ENCODE measurements at places on chromosomes 3 and 15.

GRCh38 chr3:153356908-153357307, 194.9 kb downstream of the RAP2B start:
- DNase-seq = no peak

DNA sequence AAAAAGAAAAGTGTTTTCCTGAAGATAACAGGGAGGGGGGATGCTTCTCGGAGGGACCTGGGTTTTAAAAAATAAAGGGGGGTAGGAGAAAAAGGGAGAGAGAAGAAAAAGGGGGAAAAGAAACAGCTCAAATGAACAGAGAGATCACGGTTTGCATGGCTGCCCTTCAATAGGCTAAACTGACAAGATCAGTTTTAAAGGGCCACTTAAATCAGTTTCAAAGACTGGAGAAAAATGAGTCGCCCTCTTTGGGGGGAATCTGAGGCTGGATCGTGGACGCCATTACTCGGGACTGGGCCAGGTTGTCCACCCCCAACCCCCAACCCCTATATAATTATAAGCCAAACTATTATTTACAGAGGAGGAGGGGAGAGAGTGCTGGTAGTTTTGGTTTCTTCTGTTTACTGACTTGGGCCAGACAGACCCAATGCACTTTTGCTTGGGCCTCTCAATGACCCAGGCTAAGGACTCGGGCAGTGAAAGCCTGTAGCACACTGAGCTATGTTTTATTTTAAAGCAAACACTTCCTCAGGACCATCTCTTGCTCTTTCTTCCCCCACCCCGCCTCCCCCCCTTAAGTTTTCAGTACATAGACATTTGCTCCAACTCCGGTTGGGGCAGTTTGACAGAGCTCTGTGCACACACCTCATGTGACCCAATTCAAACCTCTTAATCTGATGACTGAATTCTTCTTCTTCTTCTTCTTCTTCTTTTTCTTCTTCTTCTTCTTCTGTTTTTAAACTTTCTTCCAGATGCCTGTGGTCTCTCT, 6.3 kb downstream of the NR2F2 start:
- DNase-seq = no peak

- DNase-seq = no peak
These were observed 4.3 kb downstream of the GLB1 start for GRCh38 chr3:33092496-33093254.

- DNase-seq = no peak
These were observed 1080.5 kb downstream of the IGSF11 start for GRCh38 chr3:117954131-117954530.

GRCh38 chr3:109125902-109126301, 8.0 kb upstream of the MORC1 start:
- no peak for DNase-seq

DNA sequence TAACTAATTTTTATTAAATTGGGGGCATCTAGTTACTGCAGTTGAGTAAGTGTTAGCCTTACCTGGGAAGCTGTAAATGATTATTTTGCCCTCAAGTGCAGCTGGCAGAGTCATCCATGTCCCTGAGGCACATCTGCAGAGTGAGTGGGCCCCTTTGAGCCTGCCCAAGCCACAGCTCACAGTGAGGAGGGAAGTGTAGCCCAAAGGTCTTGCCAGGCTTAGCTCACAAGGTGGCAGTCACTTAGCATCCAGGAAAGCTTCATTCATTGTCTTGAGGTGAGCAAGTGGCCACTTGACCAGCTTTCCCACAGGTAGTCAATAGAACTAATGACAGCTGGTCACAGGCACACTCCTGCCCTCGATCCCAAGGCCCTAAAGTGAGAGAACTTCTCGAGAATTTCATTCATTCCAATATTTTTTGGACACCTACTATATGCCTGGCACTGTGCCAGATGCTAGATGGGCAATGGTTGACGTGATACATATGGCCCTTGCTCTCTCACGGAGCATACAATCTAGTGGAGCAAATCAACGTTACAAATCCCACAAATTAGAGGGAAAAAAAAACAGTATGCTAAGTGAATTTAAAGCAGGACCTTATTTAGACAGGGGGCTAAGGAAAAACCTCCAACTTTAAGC, 163.3 kb upstream of the IL12A start:
- DNase-seq = no peak
